ENCODE measurements at places on chromosomes 16 and 17. TPM values are rescaled to one million over a fixed set of nuclear protein-coding genes. Genes with fewer than 3 reads are reported as not detected.

DNA sequence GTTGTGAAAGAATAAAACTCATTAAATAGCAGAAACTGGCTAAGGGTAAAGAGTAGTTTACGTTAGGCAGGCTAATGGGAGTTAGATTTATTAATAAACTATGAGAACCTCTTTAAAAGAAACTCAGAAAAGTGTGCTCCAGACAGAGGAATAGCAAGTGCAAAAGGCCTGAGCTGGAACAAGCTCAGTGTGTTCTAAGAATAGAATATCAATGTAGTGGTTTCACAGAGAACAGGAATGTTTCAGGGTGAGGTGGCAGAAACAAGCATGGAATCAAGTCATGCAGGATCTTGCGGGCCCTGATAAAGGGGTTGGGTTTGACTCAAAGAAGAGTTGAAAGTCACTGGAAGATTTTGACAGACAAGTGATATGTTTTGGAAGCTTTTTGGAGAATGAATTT, 164.0 kb upstream of the HS3ST3A1 start:
- H3K4me3 ChIP-seq = no peak overlapping the region
- no peaks in the 10 kb centered on the region for H3K36me3 ChIP-seq
- H3K27ac ChIP-seq = no peak overlapping the region
- no peaks in the 10 kb centered on the region for H3K27me3 ChIP-seq

CUEDC1 gene
- total RNA-seq = 76.1 TPM

CYB5B gene
- 19.2 TPM for total RNA-seq

CRHR1 gene
- total RNA-seq = not detected

CEP131 gene
- 6.7 TPM for total RNA-seq

Measured in ascending aorta (tissue), 2 donors.